ENCODE measurements at places on chromosomes 7 and 10.

- DNase-seq = peak; percentile 43
These were observed 994 bp upstream of the MAGI2 start for GRCh38 chr7:79454361-79454960.

DNA sequence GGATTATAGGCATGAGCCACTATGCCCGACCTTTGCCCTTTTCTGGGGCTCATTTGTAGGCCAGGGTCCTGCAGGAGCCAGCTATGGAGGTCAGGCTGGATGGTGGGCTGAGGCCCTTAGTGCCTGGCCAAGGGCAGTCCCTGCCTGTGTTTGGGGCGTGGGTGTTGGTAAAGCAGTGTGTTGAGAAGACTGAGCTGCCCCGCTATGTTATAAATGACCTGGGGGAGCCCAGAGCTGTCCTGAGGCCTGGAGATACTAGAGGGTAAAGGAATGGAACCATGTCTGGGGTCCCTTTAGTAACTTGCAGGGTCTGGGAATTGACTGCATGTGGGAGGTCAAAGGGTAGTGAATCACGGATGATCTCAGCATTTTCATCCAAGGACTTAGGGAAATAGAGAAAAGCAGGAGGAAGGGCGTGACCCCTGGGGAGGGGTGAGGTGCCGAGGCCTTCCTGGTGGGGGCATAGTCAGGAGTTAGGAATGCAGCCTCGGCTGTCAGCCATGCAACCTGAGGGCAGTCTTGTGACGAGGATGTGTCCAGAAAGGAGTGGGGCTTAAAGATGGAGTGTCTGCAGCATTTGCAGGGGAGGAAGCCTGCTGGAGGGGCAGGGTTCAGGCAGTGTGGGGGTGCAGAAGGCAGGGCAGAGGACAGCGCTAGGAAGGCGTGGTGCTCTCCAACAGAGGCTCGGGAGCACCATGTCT lies 31.5 kb downstream of the TMEM248 start:
- peak; percentile 93 for DNase-seq

GRCh38 chr7:31478721-31479120 lies 35.2 kb upstream of the ITPRID1 start:
- no peak for DNase-seq

DNA sequence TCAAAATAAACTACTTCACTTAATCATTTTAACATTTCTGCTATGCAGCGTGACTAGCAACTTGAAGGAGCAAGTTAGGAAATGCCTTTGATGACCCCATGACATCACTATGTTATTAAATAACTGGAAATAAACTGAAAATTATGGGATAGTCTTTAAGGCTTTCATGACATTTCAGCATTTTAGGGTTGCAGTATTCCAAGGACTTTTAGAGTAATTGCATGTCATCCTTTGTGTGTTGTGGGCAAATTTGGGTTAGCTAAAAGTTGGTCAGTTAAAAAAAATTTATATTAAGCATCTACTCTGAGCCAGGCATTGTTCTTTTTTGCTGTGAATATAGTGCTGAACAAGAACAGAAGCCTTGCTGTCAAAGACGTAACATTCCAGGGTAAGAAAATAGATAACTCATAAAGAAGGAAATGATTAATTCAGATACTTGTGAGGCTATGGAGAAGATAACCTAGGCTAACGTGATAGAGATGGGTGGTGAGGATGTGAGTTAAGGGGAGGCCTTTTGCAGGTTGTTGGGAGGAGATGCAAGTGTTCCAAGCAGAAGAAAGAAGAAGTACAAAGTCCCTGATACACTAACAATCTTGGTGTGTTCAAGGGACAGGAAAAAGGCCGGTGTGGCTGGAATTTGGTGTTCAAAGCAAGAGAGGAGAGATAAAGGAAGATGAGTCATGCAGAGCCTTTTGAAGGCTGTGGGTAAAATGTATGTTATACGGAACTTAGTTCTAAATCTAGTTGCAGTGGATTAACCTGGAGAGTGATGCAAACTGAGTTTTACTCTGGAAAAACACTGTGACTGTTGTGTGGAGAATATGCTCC lies 610.2 kb downstream of the AUTS2 start:
- DNase-seq = peak; percentile 74

DNA sequence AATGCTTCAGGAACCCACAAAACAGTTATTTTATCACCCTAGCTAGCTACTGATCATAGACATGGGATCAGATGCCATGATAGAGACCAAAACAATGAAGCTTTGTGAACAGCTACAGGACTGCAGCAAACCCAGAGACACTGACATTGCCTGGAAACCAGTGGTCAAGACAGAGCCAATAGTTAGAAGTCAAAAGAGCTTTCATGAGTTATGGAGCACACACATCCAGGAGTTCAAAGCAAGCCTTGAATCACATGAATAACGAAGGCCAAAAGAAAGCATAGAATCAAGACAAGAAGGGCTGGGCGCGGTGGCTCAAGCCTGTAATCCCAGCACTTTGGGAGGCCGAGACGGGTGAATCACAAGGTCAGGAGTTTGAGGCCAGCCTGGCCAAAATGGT lies 34.5 kb upstream of the GSAP start:
- DNase-seq = no peak

DNA sequence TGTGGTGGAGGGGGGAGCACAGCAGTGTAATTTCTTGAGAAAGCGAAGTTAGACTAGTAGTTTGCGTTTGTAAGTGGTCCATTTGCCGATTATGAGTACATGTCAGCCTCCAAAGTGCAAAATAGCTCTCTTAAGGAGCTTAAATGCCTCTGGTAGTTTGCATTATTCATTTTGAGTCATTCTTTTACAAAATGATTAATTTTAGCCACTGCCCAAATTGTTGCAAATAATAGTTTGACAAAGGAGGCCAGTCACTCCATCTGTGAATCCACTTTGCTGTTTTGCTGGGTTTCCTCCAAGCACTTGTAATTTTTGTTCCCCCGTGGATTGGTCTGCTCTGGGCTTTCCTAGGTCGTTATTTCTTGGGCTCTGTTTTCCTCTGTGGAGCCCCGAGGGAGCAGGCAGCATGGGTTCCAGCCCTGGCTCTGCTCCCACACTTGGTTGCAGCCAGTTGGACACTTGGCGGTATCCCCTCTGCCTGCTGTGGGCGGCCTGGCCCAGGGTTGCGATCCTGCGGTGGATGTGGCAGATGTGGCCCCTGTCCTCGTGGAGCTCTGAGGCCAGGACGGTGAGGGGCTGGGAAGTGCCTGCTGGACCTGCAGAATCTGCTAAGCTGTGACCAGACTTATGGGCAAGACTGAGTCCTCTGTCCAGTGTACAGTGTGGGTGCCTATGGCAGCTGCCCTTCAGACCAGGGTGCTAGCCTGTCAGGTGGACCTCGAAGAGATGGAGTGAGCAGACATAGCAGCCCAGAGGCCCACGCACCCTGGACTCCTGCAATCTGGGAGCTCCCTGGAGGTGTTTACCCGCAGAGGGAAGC lies 129.1 kb upstream of the BTBD16 start:
- no peak for DNase-seq

GRCh38 chr10:45657033-45657926 lies 15.3 kb downstream of the ZFAND4 start:
- DNase-seq = no peak

- DNase-seq = no peak
These were observed 76.8 kb downstream of the CTBP2 start for GRCh38 chr10:125083576-125083920.

GRCh38 chr10:125121003-125121402 lies 39.4 kb downstream of the CTBP2 start:
- DNase-seq = no peak

GRCh38 chr7:87361320-87361719 lies 15.9 kb downstream of the CROT start:
- no peak for DNase-seq

GRCh38 chr7:113307147-113307546 lies 188.8 kb upstream of the SMIM30 start:
- no peak for DNase-seq

- no peak for DNase-seq
These were observed 260.7 kb upstream of the PRKCQ start for GRCh38 chr10:6840766-6841165.

GRCh38 chr10:5619362-5620211 lies 46.8 kb downstream of the ASB13 start:
- no peak for DNase-seq

- DNase-seq = peak; percentile 56
These were observed 365.8 kb downstream of the BBS9 start for GRCh38 chr7:33495207-33495606.

DNA sequence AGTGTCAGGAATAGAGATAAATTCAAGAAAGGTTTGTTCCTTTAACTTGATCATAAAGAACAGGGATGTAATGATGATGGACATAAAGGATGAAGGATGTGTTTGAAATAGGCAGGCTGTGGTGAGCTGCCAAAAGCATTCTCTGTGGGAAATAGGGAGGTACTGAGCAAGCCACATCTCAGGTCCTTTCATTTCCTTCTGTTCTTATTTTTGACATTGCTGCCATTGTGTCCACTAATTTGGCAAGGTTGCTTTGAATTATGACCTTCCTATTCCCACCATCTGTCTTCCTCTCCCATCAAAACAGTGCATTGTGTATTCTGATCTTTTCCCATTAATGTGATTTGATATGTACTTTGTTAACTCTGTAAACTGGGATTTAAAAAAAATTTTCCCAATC lies 9.4 kb downstream of the SCRN1 start:
- no peak for DNase-seq

DNA sequence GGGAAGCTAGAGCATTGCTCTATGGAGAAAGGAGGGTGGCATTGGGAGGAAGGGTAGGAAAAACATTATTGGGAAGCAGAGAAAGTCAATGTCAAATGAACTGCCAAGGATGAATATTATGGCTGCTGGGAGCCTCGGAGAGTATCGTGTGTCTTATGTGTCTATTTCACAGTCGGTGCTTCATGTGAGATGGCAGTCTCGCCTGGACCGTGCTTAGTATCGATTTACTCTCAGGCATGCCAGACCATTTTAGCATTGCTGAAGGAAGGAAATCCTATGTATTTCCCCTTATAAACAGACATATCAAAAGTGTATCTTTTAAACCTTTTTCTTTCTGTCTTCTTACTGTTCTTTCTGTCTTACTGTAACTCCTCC lies 612.6 kb downstream of the AUTS2 start:
- DNase-seq = no peak

DNA sequence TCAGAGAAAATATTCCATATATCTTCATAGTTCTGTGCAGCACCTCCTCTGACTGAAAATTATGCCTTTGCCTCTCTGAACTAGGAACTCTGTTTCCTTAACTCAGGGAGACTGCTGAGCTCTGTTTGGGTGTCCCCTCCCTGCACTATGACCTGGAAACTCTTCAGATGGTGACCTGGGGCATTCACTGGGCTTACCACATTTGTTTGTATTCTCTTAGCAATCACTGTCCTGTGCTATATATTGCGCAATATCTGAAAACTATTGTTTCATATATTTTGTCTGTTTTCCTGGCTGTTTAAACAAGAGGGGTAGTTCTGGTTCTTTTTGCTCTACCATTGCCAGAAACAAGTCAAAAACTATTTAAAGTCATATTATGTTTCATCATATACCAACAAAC lies 181.8 kb upstream of the KIAA1217 start:
- DNase-seq = no peak

GRCh38 chr7:123929107-123929506 lies 4.1 kb downstream of the SPAM1 start:
- DNase-seq = no peak

DNA sequence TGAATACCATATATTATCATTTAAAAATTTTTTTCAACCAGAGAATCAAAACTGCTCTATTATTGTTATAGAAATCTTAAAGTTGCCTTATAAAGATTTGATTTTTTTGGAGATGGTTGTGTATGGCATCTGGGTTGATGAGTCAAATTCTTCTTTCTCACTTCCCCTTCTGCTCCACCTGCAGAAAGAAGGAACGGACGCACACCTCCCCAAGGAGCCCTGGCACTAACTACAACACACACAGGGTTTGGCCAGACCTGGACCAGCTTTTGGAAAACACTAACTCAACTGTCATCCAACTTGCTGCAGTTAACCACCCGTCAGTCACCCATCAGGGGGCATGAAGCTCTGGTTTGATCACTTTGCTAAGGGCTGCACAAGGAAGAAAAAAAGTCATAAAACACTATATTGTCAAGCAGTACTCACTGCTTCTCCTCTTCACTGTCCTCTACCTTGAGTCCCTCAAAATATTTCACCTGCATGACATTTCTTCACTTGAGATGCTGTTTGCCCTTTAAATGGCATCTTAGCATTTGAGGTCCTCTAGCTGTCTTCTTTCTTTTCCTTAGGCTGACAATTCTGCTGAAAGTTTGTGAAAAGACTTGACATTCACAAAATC lies 266.7 kb upstream of the PHF14 start:
- DNase-seq = no peak

DNA sequence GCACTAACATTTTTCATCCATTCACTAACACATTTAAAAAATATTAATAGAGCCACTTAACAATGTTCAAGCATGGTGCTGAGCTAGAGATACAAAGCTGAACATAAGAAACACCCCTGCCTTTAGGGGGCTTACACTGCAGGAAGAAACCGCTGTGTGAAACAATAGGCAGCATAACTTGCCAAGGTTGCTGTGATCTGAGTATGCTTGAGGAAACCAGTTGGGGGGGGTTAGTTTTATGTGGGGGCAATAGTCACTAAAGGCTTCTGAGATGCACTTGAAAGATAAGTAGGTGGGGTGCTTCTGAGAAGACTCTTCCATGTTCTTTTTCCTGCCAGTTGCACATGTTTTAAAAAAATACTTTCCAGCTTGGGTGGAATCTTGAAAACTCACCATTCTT lies 2.8 kb downstream of the RBM17 start:
- no peak for DNase-seq

DNA sequence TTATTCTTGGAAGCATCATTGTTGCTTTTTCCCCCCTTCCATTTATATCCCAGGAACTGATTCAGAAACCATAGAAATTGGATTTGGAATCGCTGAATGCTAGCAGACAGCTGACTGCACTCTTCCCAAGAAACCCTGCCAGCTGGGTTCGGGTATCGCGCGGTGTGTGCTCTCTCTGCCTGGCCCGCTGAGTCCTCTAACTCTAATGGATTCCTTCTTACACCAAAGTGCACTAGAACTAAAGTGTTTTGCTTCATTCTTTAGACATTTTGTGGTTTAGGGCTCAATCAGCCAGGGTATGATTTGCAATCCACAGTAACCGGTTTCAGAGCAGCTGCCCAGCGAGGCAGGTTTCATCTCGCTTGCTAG lies 92.2 kb downstream of the EGFR start:
- DNase-seq = no peak

Data from NCI-H226 (cell line).